Hepatocyte (in vitro differentiated cells): ENCODE measurements at places on chromosomes 12 and 14.

- H3K27me3 ChIP-seq, result no peaks in the 10 kb centered on the region
- H3K36me3 ChIP-seq, result no peaks in the 10 kb centered on the region
- H3K4me3 ChIP-seq, result no peak overlapping the region
- H3K4me1 ChIP-seq, result no peaks in the 10 kb centered on the region
- DNase-seq, result no peak
- no peak overlapping the region for H3K27ac ChIP-seq
Observed at GRCh38 chr12:115859231-115859630, 418.3 kb downstream of the MED13L start.

DNA sequence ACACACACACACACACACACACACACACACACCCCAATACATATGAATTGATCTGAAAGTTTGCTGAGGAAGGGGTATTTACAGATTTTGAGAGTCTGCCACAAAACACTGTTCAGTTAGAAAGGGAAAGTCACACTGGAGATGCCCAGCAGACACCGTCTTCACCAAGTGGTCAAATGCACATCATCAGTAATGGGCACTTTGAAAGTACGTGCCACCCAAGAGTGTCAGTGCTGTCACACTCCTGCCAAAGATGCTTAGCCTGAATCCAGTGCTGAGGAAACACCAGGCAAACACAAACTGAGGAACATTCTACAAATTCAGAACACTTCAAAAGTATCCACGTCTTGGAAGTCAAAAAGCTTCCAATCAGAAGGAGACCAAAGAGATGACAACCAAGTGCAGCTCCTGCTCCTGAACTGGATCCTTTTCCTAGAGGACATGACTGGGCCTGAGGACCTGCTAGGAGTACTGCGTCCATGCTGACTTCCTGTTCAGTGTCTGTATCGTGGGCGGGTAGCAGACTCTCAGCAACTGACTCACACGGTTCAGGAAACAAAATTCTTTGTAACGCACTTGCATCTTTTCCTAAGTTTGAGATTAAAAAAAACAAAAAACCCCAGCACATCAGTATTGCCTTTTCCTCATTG, 18.6 kb downstream of the PSMC1 start:
- H3K36me3 ChIP-seq, result no peaks in the 10 kb centered on the region
- H3K27me3 ChIP-seq, result no peaks in the 10 kb centered on the region
- no peaks in the 10 kb centered on the region for H3K4me1 ChIP-seq
- no peak overlapping the region for H3K4me3 ChIP-seq

DNA sequence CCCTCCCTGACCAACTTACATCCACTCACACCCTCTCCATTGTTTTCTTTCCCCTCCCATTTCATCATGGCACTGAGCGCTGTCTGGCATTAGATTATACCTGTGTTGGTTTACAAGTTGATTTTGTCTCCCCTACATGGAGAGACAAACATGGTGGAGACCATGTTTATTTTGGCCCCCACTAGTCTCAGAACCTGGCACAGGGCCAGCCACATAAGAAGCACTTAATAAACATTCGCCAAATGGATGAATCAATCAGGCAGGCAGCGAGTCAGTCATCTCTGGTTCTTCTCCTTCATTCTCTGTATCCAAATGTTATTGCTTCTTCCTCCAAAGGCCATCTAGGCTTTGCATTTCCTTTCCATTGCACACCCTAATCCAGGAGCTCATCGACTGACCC, 177.4 kb downstream of the DPF3 start:
- no peaks in the 10 kb centered on the region for H3K36me3 ChIP-seq
- no peak for DNase-seq
- H3K27ac ChIP-seq, result no peak overlapping the region

GRCh38 chr14:89841851-89842250, 112.7 kb downstream of the EFCAB11 start:
- no peak overlapping the region for H3K4me3 ChIP-seq
- peaks cover 12% of the 10 kb centered on the region for H3K4me1 ChIP-seq
- DNase-seq, result peak; percentile 16
- no peaks in the 10 kb centered on the region for H3K36me3 ChIP-seq

DNA sequence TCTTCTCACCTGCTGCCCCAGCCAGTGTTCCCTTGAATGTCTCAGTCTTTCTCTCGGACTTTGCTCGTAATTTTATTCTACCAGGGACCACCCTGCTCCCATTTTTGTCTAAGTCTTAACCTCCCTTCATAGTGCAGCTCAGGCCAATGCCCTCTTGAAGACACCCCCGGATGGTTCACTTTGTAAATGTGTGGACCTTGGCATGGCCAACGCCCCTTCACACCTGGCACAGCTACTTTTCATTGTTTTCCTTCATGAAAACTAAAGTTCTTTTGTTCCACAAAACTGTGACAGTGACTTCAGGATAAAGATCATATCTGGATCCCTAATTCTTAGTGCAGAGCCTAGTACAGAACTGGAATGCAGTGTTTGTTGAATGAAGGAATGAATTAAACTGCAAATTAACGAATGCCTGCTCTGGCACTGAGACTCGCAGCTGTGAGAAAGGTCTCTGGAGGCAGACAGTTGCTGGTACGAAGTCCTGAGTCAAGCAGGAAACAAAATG, 3.5 kb upstream of the RNASE4 start:
- H3K36me3 ChIP-seq, result no peaks in the 10 kb centered on the region
- H3K4me3 ChIP-seq, result peak overlapping the region; percentile 21
- no peak for DNase-seq
- peaks cover 4% of the 10 kb centered on the region for H3K27me3 ChIP-seq
- H3K27ac ChIP-seq, result peak overlapping the region; percentile 99

GRCh38 chr14:93986955-93987354, 10.1 kb upstream of the CCDC197 start:
- H3K36me3 ChIP-seq, result no peaks in the 10 kb centered on the region
- no peak for DNase-seq
- no peak overlapping the region for H3K4me3 ChIP-seq
- no peak overlapping the region for H3K27ac ChIP-seq
- H3K27me3 ChIP-seq, result no peaks in the 10 kb centered on the region

DNA sequence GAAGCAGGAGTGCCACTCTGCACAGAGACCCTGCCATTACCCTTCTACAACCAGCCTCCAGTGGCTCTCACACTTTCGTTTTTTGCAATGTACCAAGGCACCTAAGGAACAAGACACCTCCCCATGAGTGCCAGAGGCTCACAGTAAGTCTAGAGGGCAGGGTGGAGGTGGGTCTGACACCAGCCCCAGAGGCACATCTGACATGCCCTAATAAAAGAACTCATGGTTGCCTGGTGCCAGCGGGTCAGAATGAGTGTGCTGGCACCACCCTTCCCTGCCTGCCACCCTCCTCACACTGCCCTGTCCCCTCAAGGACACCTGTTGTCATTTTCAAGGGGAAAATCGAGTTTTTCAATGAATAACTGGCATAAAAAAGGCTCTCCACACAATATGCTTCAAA, 161.2 kb downstream of the FOXN3 start:
- no peaks in the 10 kb centered on the region for H3K36me3 ChIP-seq
- no peak for DNase-seq
- no peak overlapping the region for H3K27ac ChIP-seq
- no peaks in the 10 kb centered on the region for H3K27me3 ChIP-seq
- no peaks in the 10 kb centered on the region for H3K4me1 ChIP-seq

DNA sequence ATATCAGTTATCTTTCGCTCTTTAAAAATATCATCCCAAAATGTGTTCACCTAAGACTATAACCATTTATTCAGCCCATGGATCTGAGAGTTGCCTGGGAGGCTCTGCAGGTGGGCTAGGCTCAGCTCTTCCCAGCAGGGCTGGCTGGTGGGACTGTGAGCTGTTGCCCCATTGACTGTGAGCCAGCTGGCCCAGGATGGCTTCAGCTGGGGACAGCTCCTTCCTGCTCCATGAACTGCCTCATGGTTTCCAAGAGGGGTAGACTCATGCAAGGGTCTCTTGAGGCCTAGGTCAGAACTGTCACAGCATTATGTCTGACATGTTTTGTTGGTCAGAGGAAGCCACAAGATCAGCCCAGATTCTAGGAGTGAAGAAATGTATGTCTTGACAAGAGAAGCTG, 114.1 kb upstream of the E2F7 start:
- no peak for DNase-seq
- H3K27me3 ChIP-seq, result no peaks in the 10 kb centered on the region
- H3K4me1 ChIP-seq, result no peaks in the 10 kb centered on the region

DNA sequence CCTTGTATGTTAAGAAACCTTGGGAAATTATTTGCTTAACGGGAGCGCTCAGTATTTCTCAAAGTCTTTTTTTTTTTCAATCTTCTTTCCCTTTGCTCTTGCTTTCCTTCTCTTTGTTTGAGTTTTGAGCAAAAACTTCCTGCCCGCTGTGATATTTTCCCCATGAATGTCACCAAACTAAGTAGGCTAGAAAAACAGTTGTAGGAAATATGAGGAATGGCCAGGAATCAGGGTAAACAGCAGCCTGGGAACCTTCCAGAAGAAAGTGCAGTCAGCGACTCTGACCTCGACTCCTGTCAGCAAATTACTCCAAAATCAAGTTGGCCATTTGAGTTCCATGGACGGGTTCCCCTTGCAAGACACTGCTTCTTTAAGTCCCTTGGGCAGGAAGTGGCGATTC, 11.6 kb upstream of the RFLNA start:
- H3K4me1 ChIP-seq, result peaks cover 19% of the 10 kb centered on the region
- no peaks in the 10 kb centered on the region for H3K36me3 ChIP-seq
- no peaks in the 10 kb centered on the region for H3K27me3 ChIP-seq

- no peak overlapping the region for H3K4me3 ChIP-seq
- no peak for DNase-seq
- H3K4me1 ChIP-seq, result no peaks in the 10 kb centered on the region
- no peak overlapping the region for H3K27ac ChIP-seq
- H3K27me3 ChIP-seq, result no peaks in the 10 kb centered on the region
- H3K36me3 ChIP-seq, result no peaks in the 10 kb centered on the region
Observed at GRCh38 chr14:38775986-38776385, 327.0 kb downstream of the SEC23A start.

DNA sequence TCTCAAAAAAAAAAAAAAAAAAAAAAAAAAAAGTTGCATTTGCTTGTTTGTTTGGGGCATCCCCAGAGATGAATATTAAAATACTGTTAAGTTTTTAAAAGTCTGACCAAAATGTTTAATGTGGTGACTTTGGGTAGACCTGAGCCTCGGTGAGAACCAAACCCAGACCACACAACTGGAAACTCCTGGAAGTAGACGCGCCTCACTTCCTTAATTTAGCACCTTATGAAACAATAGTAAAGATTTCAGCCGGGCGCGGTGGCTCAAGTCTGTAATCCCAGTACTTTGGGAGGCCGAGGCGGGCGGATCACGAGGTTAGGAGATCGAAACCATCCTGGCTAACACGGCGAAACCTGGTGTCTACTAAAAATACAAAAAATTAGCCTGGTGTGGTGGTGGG, 9.3 kb downstream of the NFKBIA start:
- DNase-seq, result no peak
- H3K27ac ChIP-seq, result no peak overlapping the region
- H3K36me3 ChIP-seq, result no peaks in the 10 kb centered on the region
- no peak overlapping the region for H3K4me3 ChIP-seq

GRCh38 chr12:108696111-108696995, 35.0 kb downstream of the CORO1C start:
- H3K36me3 ChIP-seq, result peaks cover 3% of the 10 kb centered on the region
- peak; percentile 23 for DNase-seq
- no peaks in the 10 kb centered on the region for H3K27me3 ChIP-seq
- no peak overlapping the region for H3K4me3 ChIP-seq

DNA sequence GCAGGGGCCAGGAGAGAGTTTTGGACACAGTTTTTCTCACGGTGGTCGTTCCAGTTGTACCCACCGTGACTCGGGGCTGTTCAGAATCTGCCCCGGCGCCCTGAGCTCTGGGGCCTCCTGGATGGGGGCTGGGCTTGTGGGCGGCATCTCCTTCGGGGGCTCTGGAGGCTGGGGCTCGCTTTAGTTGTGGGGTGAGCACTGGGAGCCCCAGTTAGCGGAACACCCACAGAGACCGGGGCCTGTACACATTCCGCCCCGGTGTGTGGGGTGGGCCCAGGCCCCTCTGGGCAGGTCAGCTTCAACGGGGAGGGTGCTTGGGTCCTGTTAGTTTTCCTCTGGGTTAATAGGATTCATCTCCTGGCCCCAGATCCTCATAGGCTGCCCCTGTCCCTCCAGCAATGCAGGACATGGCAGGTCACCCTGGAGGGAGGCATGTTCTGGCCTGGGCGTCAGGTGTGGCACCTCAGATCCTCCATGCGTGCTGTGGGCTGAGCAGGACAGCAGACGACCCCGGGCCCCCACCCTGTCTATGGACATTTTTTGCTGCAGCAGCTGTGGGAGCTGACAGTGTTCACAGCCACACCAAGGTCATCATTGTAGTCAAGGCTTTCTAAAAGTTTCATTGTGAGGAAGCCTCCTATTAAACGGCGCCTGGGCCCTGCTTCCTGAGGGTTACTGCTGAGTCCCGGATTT, 393.2 kb downstream of the TMEM121 start:
- H3K4me3 ChIP-seq, result no peak overlapping the region
- no peaks in the 10 kb centered on the region for H3K27me3 ChIP-seq
- no peaks in the 10 kb centered on the region for H3K4me1 ChIP-seq
- no peak overlapping the region for H3K27ac ChIP-seq
- no peaks in the 10 kb centered on the region for H3K36me3 ChIP-seq
- no peak for DNase-seq

GRCh38 chr12:81542065-81543010, 216.8 kb downstream of the PPFIA2 start:
- no peak for DNase-seq
- H3K4me3 ChIP-seq, result no peak overlapping the region
- no peaks in the 10 kb centered on the region for H3K4me1 ChIP-seq
- H3K36me3 ChIP-seq, result no peaks in the 10 kb centered on the region

DNA sequence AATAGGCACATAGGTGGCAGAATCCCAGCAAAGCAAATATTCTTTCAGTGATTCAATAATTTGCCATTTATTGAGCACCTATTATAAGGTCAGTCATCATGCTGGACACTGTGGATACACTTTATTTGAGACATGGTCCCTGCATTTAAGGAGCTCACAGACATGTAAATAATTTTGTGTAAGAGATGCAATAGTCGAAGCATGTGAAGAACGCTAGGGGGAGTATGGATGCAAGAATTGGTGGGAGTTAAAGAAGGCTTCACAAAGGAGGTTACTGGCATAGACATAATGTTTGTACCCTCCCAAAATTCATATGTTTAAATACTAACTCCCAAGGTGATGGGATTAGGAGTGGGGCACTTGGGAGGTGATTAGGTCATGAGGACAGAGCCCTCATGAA, 260.6 kb upstream of the GARIN6 start:
- H3K27ac ChIP-seq, result no peak overlapping the region
- H3K4me3 ChIP-seq, result no peak overlapping the region
- no peaks in the 10 kb centered on the region for H3K27me3 ChIP-seq
- peak; percentile 46 for DNase-seq
- no peaks in the 10 kb centered on the region for H3K36me3 ChIP-seq

GRCh38 chr12:32360956-32361355, 38.4 kb upstream of the FGD4 start:
- no peaks in the 10 kb centered on the region for H3K27me3 ChIP-seq
- H3K36me3 ChIP-seq, result no peaks in the 10 kb centered on the region
- H3K27ac ChIP-seq, result no peak overlapping the region
- no peak for DNase-seq

GRCh38 chr12:39830852-39831520, 211.4 kb upstream of the ABCD2 start:
- H3K36me3 ChIP-seq, result no peaks in the 10 kb centered on the region
- H3K4me3 ChIP-seq, result no peak overlapping the region
- H3K4me1 ChIP-seq, result peaks cover 4% of the 10 kb centered on the region
- peak overlapping the region; percentile 46 for H3K27ac ChIP-seq
- H3K27me3 ChIP-seq, result no peaks in the 10 kb centered on the region
- DNase-seq, result no peak

- H3K27me3 ChIP-seq, result no peaks in the 10 kb centered on the region
- no peak for DNase-seq
- no peak overlapping the region for H3K4me3 ChIP-seq
- no peaks in the 10 kb centered on the region for H3K36me3 ChIP-seq
Observed at GRCh38 chr12:40515041-40515816, 177.0 kb upstream of the CNTN1 start.
